ENCODE measurements at places on chromosomes 12 and 14.

GRCh38 chr12:563787-564298, 99.4 kb downstream of the NINJ2 start:
- DNase-seq = no peak

DNA sequence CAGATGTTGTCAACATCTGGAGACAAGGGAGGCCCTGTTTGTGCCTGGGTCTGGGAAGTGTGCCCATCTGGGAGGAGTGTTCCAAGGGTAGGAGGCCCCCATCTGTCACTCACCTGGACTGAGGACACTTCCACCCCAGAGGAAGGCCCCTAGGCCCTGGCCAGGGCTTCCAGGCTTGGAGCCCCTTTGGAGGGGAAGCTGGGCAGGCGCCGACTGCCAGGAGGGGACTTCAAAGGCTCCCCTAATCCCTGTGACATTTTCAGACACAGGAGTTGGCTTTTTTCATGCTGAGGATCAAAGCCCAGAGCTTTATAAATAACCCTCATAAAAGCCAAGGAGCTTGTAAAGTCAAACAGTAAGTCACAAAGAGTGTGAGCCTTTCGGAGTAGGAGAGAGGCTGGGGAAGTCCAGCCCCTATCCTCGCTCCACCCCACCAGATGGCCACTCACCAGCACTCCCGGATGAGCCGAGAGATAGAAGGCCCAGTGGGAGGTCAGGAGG, 17.6 kb upstream of the FAM222A start:
- no peak for DNase-seq

DNA sequence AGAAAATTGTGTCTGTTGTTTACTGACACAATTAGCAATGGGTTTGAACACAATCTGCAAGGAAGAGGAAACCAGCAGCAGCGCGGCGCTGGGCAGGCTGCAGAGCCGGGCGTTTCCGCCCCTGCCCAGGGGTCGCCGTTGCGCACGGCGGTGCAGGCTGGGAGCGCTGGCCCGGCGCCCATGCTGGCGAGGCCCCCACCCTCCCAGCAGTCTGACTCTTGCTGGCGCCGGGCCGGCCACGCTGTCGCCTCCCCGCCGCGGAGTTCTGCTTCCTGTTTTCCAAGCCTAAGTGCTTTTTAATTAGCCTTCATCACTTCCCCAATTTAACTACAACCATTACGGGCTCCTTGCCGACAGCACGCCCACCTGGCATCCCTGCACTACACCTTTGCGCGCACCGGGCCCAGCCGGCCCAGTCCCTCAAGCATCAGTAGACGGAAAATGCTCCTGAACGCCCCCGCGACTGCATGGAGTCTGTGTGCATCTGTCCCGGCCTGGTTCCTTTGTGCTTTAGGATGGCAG, 212.1 kb downstream of the GXYLT1 start:
- no peak for DNase-seq

DNA sequence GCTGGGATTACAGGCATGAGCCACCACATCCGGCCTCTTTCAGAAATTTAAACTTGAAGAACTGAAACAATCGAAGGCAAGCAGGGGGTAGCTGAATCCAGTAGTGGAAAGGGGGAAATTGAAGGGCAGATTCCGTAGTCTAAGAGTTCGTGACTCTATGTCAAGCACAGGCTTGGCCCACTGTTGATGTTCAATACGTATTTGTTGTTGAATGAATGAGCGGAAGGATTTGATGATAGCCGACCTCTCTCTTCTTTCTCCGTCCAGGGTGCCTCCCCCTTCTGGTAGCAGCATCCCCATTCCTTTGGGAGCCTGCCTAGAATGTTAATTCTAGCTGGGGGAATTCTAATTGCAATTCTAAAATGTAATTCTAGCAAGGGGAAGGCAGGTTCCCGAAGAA, 59.8 kb upstream of the MED13L start:
- no peak for DNase-seq

DNA sequence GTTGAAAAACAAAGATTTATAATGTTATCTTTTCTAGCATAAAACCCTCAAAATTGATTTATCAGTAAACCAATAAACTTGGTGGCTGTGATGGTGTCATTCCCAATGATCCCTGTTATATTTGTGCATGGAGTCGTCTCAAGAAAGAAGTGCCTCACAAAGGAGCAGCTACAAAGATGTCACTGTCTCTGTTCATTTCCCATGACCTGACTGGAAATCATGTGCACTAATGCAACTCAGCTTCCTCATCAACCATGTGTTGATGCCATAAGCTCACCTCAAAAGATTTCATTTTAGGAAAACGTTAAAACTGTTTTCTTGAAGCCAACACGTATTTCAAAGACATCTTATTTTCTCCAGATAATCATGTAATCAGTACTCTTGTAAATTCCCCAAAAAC, 28.8 kb downstream of the CLEC1A start:
- no peak for DNase-seq

DNA sequence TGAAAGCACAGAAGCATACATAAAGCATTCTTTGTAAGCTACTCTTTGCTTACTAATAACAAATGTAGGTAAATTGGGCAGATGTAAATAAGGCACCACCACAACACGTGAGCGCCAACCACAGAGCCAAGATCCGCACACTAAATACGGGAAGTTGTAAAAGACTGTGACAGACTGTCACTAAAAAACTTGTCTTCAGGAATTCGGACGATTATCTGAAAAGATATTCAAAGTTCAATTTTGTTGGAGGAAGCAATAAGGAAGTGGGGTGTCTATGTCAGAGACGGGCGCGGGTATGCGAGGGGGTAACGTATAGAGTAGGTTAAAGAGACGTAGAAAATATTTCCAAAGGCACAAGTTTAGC, 1.5 kb upstream of the HSP90B1 start:
- no peak for DNase-seq

DNA sequence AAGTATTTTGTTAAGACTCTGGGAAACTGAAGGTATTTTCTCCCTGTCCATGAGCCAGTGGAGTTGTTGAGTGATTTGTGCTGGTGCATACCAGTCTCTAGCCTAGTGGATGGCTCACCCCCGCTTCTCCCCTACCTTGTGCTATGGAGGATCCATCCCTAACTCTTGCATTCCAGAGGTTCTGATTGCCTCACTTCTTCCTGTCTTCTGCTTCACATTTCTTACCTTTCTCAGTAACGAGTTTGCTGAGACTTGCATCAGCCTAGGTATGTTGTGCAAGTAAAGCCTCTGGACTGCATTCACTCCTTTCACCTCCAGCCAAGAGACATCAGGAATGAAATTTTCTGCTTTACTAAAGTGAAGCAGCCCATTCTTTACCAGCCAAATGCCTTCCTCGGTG, 391.6 kb downstream of the ZFP36L1 start:
- DNase-seq = no peak

- no peak for DNase-seq
Measured at GRCh38 chr12:59934486-59934885, 338.7 kb downstream of the SLC16A7 start.

GRCh38 chr14:97748616-97749015, 951.4 kb downstream of the VRK1 start:
- no peak for DNase-seq

Measured in activated naive CD4-positive, alpha-beta T cell (primary cell).